ENCODE measurements at places on chromosomes 7 and 10.
A peak's percentile ranks its signal among the peaks of the same experiment; 100 is the strongest.

DNA sequence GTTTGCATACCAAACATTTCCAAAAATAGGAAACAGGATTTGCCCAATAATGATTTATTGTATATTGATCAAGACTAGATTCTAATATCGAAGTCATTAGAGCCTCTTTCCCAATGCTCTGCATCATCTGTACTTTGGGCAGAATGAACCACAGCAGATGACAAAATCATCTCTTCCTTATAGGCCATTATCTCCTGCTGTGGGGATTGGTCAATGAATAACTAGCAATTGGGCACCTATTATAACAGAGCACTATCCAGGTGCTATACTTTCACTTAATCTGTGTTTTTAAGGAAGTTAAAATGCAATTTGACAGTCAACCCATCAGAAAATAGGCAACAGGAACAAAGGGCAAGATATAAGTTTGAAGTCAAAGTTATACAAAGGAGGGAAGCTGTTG is 290.3 kb downstream of the AHR start:
- DNase-seq = no peak

DNA sequence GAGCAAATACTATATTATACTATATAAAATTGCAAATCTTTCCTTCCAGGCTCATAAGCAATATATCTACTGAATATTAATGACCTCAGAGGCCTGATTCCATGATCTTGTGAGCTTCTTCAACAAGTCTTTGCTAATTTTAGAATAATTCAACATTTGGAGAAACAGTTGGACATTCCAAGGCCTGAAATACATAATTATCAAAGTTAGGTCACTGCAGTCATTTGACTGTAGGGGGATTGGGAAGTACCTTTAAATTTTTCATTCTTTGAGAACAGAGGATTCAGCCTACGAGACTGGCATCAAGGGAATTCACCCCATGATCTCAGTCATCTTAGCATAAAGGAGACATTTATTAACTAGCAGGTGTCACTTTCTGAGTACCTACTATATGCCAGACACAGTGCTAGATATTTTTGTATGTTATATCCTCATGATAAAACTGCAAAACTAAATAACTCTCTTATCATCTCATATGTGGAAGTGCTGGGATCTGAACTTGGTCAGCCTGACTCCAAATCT is 85.4 kb downstream of the DOCK4 start:
- DNase-seq = no peak

DNA sequence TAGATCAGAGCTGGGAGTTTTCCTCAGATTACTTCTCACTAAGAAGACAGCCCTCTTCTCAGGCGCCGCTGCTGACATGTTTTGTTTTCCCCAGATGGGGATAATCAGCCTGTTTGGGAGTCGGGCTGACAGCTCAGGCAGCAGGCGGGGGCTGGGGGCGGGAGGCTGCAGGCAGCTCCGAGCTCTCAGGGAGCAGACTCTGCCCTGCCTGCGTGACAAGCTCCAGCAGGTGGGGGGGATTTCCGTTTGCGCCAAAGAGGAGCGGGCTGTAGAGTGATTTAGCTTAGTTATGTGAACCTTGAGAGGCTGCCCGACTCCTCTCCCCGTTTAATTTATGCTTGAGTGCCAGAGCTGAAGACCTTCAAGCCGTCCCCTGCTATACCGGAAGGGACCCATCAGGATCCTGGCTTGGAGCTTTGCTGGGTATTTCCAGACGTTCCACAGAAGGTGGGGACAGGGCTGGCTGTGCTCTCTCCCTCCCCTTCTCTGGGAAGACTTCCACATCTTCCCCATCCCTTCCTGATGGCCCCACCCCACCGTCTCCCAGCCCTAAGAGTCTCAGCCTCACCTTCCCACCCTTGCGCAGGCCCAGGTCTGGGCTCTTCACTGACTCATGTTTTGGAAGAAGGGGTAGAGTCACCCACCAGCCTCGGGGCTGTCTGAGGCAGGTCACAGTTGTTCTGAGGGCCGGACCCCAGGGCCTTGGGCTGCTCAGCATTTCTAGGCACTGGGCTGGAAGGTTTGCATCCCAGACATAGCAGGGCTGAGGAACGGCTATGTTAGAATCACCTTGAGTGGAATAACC is 24.7 kb upstream of the ADCYAP1R1 start:
- peak; percentile 79 for DNase-seq

- no peak for DNase-seq
These were observed 133.5 kb downstream of the TACC2 start for GRCh38 chr10:122122493-122122892.

DNA sequence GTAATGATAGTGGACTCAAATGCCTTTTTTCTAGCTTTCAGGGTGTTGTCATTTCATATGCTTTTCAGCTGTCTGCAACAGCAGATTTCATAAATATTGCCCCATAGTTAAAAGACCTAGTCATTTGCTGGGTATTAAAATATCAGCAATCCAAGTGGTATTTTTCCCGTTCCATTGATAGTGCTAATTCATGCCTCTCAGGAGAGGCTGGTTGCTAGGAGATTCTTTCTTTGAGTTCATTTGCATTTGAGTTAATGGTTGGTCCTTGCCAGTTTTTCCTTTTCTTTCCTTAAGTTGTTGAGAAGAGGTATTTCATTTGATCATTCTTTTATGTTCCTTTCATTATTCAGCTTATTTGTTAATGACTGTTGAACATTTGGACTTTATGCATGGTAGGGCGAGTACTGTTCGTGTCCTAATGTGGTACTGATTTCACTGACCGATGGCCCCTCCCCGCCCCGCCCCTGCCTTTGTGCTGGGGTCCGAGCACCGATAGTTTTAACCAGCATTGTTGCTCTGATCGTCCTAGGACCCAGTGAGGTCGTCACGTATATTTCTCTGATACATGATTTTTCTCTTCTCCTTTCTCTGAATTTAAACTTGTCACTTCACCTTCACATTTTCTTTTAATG is 128.6 kb downstream of the CCNY start:
- DNase-seq = no peak

- no peak for DNase-seq
These were observed 336.6 kb downstream of the HPSE2 start for GRCh38 chr10:98899018-98899417.

GRCh38 chr10:118800920-118801319 is 46.1 kb upstream of the CACUL1 start:
- no peak for DNase-seq

DNA sequence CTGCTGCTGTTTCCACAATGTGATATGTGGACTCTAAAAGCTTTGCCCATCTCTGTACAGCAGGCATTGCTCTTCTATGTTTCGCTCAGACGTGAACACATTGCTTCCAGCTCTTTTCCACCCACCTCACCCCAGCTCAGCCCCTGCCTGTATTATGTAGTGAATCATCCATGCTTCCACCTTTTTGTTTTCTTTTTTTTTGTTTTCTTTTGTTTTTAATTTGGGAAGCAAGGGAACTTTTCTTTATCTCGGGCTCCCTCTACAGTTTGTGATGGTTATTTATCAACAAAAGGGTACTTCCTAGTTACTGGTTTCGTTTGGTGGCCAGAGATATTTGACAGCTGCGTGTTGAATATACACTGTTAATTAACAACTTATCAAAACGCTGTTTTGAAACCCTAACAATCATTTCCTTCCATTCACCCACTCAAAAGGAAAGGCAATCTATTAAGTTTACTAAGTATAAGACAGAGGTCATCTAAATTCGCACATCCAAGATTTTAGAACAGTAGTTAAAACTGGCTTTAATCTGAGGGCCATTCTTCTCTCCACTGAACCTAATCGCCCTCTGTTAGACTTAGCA is 127.9 kb upstream of the STK17A start:
- DNase-seq = no peak

- DNase-seq = no peak
These were observed 853.6 kb downstream of the LRMDA start for GRCh38 chr10:76285012-76285411.

DNA sequence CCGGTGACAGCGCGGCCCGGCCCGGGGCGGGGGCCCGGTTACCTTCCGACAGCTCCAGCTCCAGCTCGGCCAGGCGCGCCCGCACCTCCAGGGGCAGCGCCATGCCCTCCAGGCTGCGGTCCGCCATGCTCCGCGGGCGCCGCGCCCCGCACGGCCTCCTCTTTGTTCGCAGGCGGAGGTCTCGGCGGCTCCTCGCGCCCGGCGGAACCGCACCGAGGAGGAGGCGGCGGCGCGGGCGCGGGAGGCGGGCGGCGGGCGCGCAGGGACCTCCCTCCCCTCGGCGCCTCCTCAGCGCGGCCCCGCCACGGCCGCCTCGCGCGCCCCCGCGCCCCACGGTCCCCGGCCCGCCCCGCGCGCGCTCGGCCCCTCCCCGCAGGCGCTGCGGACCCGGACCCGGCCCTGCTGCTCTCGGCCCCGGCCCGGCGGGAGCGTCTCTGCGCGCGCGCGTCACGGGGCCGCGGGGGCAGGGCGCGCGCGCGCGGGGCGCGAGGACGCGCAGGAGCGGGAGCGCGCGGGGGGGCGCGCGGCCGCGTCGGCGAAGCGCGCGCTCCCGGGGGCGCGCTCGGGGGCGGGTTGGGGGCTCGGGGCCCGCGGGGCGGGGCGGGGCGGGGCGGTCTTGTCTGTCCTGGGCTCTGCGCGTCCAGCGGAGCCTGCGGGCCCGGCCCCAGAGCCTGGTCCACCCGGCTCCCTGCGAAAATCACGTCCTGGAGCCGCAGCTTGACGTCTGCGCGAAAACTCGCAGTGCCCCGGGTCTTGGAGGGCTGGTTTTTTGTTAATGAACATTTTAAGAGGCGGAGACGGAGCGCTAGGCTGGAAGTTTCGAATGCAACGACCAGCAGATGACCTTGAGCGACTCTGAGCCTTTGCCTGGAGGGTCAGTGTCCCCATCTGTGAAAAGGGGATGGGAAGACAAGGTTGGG is at the start of gene DIP2C:
TSS of gene DIP2C (minus strand) at position 217 of the 920 bp plus-strand sequence. CDS start at position 127, 90 bp downstream.
- no peak for DNase-seq

DNA sequence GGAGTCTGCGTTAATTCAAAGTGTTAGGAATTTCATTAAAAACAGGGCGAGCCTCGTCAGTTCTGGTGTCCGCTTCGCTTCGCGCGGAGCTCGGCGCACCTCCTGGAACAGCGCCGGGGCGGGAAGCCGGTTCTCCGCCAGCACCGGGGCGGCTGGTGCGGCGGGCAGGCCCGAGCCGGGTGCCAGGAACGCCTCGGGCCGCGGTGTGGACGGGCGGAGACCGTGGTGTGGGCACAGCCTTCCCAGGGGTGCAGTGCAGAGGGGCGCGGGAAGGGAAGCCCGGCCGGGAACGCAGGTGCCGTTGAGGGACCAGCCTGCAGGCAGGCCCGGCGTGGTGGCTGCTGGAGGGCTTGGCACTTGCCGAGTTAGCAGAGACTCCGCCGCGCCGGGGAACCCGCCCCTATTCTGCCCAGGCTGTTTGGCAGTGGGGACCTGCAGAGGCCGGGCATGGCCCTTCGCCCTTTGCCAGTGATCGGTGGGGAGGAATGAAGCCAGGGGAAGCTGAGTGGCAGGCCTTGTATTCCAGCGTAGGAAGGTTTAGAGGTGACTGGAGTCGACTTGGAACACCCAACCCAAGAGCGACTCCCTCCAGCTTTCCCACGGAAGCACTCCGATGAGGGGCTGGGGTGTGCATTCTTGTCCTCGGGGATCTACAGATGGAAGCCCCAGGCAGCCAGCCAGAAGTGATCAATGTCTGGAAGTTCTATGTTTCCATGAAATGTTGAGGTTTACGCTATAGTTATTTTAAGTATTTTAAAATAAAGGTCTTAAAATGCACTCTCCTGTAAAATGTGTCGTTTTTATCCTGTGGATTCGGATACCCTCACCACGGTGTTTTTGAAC is 945 bp upstream of the RHEB start:
- DNase-seq = no peak

GRCh38 chr7:94901981-94902380 is 5.4 kb upstream of the PPP1R9A start:
- no peak for DNase-seq

DNA sequence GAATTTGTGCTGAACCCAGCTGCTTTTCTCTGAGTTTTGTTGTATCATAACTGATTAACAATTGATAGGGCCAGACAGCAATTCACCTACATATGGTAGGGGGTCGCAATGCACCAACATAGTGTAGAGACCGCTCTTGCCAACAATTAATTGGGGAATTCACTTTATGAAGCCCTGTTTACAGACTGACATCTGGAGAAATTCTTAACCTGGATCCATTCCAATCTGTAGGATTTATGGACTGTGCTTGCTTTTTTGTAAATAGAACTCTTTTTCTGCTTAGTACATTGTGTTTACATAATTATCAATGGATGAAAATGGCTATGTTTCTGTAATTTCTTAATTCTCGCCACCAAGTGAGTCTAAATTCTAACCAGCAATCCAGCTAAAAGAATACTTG is 311.7 kb upstream of the BMPER start:
- peak; percentile 90 for DNase-seq

DNA sequence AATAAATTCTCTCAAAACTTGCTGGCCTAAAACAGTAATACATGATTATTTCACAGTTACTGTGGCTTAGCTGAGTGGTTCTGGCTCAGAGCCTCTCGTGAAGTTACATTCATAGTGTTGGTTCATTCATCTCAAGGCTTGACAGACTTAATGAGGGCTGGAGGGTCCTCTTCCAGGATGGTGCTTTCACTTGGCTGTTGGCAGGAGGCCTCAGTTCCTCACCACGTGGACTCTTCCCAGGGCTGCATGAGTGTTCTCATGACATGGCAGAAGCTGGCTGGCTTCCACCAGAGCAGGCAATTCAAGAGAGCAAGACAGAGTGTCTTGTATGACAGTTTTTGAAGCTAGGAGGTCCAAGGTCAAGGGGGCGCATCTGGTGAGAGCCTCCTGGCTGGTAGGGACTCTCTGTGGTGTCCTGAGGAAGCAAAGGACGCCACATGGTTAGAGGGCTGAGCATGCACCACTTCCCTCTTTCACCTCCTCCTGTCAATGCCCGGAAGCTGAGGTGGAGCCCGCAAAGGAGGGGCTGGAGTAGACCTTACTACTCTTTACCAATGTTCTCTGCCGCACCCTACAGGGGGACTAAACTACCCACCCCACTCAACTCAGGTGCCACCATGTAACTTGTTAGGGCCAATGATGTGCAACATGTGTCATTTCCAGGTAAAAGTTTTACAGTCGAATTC is 58.2 kb upstream of the YAE1 start:
- DNase-seq = no peak

DNA sequence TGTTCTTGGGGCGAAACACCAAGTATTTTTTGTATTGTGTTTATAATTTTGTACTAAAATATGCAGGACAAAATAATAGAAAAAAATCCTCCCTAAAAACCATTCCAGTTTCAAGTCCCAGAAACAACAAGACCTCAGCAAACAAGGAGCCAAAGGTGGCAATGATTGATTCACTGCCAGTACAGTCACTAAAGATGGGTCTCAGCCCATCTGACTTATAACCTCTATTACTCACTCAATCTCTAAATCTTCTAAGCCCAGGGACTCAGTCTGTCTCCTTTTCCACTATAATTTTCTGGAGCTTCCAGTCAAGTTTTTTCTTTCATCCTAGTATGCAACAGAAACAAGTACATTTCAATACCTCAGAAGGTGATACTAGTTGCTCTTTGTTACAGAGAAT is 33.3 kb downstream of the SNX13 start:
- no peak for DNase-seq

GRCh38 chr7:6640246-6640721 is 3.2 kb downstream of the ZNF316 start:
- no peak for DNase-seq

DNA sequence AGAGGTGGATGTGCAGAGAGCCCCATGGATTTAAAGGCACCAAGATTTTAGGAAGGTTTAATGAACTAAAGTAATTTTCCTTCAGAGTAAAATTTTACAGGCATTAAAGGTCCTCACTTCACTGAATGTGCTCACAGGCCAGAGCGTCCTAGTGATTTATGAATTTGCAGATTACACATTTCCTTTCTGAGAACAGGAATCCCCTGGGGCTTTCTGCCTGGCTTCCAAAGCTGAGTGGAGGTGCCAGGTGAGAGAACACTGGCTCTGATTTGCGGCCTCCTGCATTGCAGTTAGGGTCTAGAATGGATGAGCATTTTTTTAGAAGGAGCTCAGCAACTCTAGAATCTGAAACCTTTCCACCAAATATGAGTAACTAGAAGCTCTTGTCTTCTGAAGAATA is 194.3 kb downstream of the SORCS3 start:
- no peak for DNase-seq

Measured in NCI-H1694 (cell line).